Left cardiac atrium (tissue), 4 donors: ENCODE measurements at places on chromosomes 5 and 9.

GRCh38 chr5:6604946-6605345 is 27.9 kb downstream of the NSUN2 start:
- DNase-seq: no peak

DNA sequence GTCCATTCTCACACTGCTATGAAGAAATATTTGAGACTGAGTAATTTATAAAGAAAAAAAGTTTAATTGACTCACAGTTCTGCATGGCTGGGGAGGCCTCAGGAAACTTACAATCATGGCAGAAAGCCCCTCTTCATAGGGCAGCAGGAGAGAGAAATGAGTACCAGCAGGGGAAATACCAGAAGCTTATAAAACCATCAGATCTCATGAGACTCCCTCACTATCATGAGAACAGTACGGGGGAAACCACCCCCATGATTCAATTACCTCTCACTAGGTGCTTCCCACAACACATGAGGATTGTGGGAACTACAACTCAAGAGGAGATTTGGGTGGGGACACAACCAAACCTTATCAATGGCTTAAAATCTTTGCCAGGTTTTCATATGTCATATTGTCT is 20.3 kb upstream of the TENT4A start:
- no peak for DNase-seq

DNA sequence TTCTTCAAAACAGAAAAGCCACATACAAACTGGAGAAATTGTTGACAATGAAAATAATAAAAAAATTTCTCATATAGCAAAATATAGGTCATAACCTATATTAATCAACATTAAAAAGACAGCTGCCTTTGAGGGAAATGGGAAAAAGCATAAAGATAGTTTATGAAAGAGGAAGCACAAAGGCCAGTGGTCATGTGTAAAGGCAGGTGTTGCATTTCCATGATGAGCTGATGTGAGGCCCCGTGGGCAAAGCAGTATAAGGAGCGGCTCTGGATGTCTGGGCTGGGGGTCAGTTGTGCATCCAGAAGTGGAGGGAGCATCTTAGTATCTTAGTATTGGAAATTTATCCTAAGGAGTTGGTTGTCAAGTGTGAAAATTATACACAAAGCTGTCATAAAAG is 18.3 kb downstream of the NDUFS6 start:
- no peak for DNase-seq

- no peak for DNase-seq
Measured at GRCh38 chr9:994005-994404, 17.6 kb downstream of the DMRT3 start.

DNA sequence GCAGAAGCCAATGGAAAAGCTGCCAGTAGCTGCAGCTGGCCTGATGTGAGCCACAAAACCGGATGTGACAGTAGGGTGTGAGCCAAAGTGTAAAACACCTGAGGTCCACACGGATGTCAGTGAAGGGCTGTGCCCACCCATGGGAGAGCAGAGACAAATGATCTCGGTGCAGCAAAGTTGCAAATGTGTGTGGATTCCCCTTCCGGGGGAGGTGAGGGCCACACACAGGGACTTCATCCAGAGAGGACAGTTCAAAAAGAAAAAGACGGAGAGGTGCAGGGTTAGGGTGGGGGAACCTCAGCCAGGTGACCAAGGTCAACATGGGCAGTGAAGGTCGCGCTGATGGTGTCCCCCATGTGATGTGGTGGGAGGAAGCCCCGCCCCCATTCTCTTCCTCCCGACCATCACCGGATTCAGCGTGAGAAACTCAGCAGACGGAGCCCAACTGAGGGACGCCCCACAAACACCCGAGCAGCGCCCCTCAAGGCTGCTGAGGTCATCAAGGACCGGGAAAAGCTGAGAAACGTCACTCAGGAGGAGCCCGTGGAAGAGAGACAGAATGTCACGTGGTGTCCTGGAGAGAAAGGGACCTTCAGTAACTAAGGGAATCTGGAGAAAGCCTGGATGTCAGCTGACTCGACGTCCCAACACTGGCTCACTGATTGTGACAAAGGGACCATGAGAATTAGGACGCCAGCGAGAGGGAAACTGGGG is 11.4 kb upstream of the PTGDS start:
- DNase-seq: no peak

- DNase-seq: no peak
Measured at GRCh38 chr9:81599837-81600236, 89.5 kb downstream of the TLE1 start.

DNA sequence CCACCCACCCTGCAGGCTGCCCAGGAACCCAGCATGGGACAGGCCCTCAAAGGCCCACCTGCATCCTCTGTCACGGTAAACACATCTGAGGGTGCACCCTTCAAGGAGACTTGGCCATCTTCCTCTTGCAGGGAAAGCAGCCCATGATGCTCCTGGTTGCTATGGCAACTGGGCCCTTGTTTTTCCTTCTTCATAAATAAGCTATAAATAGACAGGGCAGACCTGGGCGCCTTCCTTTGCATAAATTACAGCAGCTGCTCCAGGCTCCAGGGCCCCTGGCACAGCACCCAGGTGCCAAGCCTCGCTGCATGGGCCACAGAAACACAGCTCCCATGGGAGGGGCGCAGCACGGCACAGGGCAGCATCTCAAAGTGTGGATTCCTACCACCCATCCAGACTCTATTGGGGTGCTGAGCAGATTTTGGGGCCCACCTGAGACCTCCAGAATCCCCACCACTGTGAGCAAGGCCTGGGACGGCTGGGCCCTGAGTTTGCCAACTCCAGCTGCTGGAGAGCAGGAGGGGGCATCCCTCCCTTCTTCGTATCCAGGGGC is 5.8 kb upstream of the PSMB7 start:
- DNase-seq: no peak

- DNase-seq: no peak
Measured at GRCh38 chr9:80509358-80509757, 937.6 kb downstream of the TLE4 start.

- DNase-seq: no peak
Measured at GRCh38 chr5:33491941-33492340, 51.2 kb downstream of the TARS1 start.

- DNase-seq: no peak
Measured at GRCh38 chr9:73219985-73220626, 68.4 kb downstream of the ANXA1 start.

DNA sequence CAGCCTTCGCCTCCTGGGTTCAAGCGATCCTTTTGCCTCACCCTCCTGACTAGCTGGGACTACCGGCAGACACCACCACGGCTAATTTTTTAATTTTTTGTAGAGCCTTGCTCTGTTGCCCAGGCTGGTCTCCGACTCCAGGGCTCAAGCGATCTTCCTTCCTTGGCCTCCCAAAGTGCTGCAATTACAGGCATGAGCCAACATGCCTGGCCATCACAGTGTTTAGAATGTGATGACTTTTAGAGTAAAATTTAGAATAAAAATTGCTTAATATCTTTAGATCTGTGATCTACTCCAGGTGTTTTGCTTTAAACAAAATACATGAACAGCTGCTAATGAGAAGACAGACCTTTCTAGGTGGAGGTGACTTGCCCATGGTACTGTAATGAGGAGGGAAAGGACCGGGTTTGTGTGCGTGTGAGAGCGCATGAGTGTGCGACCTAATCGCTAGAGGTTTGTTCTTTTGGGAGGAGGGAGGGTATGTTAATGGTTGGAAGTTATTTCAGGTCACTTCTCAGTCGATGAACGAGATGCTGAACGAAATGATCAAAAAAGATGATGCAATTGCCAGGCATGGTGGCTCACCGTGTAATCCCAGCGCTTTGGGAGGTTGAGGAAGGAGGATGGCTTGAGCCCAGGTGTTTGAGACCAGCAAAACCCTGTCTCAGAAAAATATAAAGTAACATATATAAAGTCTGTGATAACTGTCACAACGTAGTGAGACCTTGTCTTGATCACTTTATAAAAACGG is 2.0 kb downstream of the CNOT6 start:
- no peak for DNase-seq

DNA sequence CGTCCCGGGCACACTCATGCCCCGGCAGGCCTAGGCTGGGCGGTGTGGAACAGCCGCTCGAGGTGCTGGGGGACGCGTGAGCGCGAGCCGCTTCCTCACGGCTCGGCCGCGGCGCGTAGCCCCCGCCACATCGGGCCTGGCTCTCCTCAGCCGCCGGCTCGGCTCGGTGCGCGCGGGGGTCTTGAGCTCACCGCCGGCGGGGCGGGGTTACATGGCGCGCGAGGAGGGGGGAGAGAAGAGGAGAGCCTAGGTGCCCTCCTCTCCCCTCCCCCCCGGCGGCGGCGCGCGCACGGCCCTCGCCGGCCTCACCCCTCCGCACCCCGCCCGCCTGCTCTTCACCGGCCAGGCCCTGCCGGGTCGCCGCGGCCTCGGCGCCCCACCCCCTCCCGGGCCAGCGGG is 7.7 kb downstream of the RANBP6 start:
- DNase-seq: peak; percentile 80

DNA sequence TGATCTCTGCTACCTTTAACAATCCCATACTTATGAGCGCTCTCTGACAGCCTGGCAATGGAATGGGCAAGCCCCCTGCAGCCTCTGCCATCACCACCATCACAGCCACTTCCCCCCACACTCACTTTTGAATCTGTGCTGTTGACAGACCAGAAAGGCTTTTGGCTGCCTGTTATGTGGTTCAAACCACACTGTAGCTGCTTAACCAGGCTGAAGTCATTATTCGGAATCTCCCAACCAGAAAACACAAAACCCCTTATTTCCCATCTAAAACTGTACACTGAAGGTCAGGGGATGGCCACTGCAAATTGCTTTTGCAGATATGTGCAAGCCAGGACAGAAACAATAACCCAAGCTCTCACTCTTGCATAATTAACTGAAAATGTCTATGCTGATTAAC is 35.8 kb downstream of the PTCH1 start:
- no peak for DNase-seq

DNA sequence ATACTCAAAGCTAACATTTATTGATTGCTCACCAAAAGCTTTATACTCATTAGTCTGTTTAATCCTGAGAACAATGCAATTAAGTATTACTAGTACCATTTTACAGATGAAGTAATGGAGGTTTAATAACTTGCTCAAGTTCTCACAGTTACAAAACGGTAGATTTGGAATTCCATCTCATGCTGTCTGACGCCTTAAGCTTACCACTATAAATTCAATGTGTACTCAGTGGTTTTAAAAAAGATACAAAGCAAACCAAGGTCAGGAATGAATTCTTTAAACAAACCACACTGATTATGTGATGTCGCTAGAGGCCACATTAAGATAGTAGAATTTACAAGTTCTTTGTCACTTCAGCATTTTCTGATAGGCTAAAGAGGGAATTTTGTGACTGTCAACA is 1.2 kb upstream of the C5orf63 start:
- no peak for DNase-seq

GRCh38 chr5:14353726-14354474 is 210.8 kb downstream of the TRIO start:
- DNase-seq: no peak

- peak; percentile 82 for DNase-seq
Measured at GRCh38 chr9:132214027-132214622, 52.3 kb downstream of the NTNG2 start.

DNA sequence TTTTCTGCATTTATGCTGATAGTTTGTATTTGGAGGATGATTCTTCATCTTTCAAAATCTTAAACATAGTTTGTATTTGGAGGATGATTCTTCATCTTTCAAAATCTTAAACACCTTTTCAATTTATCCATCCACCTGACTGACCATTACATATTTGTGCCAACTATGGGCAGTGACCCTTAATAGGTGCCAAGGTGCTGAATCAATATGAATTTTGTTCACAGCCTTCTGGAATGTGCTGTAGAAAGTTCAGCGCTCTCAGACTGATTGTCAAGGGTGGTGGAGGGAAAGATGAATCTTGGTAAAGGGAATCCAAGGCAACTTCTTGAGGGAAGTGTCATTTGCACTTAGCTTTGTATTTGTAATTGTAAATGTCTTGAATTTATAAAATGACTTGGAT is 18.1 kb downstream of the ZNF618 start:
- DNase-seq: no peak

DNA sequence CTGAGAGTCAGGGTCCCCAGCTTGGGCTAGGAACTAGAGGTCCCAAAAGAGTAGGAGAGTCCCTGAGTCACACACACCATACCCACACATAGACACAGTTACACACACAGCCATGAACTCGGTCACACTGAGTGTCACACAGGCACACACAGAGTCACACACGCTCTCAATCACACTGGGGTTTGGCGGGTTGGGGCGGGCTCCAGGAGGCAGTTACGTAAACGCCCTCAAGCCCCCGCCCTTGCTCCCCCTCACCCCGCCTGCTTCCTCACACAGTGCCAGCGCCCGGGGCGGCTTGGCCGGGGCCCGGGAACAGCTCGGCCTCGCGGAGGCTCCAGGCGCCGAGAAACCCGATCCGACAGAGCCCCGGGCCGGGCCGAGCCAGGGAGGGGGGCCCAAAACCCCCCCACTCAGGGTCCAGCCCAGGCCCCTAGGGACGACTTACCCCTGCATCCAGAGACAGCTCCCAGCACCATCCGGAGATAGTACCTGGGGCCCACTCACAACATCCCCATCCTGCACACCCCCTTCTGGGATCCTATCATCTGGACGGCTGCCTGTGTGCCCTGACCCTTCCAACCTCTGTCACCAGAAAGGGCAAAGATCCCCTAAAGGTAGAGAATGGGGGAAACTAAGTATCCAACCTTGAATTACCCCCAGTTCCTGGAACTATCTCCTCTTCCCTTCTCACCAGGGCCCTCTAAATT is 3.5 kb upstream of the CNTFR start:
- peak; percentile 82 for DNase-seq

DNA sequence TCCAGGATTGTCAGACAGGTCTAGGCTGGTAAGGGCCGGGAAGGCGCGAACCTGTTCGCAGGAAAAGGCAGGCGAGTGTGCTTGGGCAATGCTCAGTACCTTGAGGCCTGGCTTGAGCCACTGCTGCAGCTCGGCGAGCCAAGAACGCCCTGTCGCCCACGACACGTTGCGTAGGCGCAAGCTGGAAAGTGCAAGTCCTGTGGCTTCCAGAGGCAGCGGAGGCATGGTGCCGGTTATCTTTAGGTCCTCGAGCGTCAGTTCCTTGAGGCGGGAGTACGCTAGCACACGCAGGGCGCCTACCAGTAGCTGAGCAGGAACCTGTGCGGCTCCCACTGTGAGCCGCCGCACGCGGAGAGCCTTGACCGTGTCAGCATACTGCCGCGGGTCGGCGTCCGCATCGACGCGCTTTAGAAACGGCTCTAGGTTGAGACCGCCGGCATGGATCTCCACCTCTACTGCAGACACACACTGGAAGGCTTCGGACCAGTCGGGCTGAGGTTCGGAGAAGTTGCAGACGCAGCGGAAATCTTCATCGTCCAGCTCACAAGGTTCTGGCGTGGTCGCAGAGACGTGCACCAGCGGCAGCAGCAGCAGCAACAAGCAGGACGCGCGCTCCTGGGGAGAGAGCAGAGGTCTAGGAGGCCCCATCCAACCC is 482 bp downstream of the CD14 start:
- DNase-seq: peak; percentile 76

- no peak for DNase-seq
Measured at GRCh38 chr5:9624196-9624947, 5.8 kb downstream of the TAS2R1 start.

- DNase-seq: no peak
Measured at GRCh38 chr5:66848749-66849641, 252.8 kb downstream of the MAST4 start.

- no peak for DNase-seq
Measured at GRCh38 chr9:89668216-89668865, 63.5 kb downstream of the GADD45G start.

GRCh38 chr9:94929369-94929756 is 202.9 kb downstream of the AOPEP start:
- DNase-seq: peak; percentile 79
